ENCODE measurements at places on chromosomes 1 and 21.

DNA sequence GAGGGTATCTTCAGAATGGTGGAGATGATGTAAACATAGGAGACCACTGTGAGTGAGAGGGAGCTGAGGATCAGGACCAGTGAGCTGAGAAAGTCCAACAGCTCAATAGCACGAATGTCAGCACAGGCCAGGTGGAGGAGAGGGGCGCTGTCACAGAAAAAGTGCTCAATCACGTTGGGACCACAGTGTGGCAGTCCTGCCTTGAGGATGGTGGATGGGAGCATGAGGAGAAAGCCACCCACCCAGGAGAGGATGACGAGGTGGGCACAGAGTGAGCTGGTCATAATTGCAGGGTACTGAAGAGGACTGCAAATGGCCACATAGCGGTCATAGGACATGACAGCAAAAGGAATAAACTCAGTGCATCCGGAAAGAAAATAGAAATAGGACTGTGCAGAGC lies 8.1 kb downstream of the OR11L1 start:
- no peak for DNase-seq

DNA sequence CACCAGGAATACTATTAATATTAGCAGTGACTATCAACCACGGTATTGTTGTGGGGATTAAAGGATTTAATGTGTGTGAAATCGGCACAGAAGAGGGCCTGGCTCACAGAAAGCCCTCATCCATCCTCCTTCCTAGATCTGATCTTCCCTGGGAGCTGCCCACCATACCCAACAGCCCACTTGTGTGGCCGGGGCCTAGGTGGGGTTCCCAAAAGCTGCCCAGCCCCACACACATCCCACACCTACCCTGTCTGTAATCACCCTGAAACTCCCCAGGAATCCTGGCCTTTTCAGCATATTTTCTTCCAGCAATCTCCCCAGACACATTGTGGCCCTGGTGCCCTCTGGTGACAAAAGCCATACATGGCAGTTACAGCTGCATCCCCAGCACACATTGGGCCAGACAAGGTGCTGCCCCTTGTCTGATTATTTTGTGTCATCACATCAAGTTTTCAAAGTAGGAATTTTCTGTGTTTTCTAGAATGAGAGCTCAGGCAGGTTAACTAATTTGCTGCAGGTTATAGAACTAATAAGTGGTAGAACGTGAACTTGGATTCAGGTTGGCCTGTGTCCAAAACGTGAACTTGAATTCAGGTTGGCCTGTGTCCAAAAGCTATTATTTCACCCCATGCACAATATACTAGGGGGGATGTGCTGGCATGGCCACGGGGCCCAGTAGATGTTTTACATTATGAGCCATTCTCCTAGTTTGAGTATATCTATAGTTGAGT lies 5.3 kb upstream of the SLC6A9 start:
- peak; percentile 68 for DNase-seq

- no peak for DNase-seq
These were observed 1.9 kb downstream of the JAM2 start for GRCh38 chr21:25640943-25641292.

DNA sequence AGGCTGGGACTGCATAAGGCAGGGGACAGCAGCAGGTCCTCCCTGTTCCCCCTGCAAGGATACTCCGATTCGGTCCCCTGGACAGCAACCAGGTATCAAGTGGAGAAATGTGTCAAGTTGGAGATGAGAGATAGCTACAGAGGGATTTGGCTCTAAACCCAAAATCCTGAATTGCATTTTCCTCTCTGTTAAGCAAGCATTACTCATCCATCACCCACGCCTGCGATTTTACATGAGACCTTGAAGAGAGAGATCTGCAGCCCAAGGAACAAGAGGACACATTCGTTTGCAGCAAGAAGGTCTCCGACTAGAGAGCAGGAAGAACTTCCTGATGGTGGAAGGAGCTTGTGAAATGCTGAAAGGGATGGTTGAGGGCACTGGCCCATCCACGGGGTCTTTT lies 21.9 kb downstream of the SYT2 start:
- DNase-seq: peak; percentile 10

DNA sequence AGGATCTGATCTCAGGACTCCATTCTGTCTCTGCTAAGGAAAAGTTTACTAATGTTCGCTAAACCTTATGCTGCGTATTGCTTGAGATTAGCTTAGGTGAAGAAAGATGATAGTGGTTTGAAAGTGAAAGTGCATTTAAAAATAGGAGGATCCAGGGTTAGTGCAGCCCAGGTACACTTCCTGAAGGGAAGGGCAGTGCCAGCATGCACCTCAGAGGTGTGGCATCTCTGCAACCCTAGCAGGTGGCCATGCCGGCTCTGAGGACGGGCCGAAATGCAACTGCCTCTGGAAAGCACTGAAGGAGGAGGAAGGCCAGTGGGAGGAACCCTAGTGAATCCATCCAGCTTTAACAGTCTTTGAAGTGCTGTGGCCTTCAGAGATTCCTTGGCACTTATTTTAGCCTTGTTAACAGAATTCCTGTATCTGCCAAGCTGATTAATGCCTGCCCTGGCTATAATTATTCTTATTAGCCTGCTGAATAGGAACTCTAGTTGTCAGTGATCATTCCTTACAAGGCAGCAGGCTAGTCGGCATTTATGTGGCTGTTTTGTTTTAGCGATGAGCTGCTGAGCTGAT lies 5.5 kb downstream of the PTGFRN start:
- DNase-seq: no peak

- no peak for DNase-seq
These were observed 156.2 kb downstream of the AKT3 start for GRCh38 chr1:243693800-243694199.

GRCh38 chr1:5141750-5142149 lies 487.3 kb downstream of the AJAP1 start:
- no peak for DNase-seq

DNA sequence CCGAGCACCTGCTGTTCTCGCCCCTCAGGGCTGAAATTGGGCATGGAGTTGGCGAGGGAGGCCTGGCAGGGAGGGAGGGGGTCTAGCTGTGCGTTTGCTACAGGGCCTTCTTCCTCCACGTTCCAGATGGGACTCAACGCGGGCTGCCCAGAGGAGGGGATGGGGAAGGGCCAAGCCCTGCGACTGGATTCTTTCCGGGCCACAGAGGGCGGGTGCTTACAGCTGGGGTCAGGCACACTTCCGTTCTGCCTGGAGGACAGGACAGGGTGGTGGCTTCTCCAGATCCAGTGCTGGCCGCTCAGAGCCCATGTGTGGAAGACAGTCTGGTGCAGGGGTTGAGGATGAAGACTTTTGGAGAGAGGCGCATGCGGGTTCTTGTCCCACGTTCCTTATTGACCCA lies 90.0 kb downstream of the EDEM3 start:
- no peak for DNase-seq

GRCh38 chr1:6688001-6688400 lies 13.6 kb downstream of the DNAJC11 start:
- DNase-seq: peak; percentile 55

GRCh38 chr1:112033439-112034120 lies 44.1 kb upstream of the KCND3 start:
- no peak for DNase-seq

DNA sequence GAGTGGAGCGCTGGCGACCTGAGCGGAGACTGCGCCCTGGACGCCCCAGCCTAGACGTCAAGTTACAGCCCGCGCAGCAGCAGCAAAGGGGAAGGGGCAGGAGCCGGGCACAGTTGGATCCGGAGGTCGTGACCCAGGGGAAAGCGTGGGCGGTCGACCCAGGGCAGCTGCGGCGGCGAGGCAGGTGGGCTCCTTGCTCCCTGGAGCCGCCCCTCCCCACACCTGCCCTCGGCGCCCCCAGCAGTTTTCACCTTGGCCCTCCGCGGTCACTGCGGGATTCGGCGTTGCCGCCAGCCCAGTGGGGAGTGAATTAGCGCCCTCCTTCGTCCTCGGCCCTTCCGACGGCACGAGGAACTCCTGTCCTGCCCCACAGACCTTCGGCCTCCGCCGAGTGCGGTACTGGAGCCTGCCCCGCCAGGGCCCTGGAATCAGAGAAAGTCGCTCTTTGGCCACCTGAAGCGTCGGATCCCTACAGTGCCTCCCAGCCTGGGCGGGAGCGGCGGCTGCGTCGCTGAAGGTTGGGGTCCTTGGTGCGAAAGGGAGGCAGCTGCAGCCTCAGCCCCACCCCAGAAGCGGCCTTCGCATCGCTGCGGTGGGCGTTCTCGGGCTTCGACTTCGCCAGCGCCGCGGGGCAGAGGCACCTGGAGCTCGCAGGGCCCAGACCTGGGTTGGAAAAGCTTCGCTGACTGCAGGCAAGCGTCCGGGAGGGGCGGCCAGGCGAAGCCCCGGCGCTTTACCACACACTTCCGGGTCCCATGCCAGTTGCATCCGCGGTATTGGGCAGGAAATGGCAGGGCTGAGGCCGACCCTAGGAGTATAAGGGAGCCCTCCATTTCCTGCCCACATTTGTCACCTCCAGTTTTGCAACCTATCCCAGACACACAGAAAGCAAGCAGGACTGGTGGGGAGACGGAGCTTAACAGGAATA lies 4.2 kb downstream of the TFAP2E start:
- DNase-seq: no peak

DNA sequence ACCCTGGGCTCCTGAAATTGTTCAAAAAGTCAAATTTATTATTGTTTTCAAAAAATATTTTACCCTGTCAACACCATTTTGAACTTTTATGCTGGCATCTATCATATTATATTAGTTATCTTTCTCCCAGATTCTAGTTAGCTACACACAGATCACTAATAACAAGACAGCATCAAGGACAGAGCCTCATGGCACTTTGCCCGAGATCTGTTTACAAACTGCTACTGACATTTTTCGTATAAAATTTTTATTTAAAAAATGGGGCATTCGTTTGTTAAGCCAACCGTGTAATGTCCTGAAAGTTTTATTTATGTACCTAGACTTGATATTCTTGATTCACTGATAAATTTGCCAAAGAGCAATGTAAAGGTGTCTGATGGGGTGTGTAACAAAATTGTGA lies 78.1 kb downstream of the PLPPR5 start:
- DNase-seq: no peak

DNA sequence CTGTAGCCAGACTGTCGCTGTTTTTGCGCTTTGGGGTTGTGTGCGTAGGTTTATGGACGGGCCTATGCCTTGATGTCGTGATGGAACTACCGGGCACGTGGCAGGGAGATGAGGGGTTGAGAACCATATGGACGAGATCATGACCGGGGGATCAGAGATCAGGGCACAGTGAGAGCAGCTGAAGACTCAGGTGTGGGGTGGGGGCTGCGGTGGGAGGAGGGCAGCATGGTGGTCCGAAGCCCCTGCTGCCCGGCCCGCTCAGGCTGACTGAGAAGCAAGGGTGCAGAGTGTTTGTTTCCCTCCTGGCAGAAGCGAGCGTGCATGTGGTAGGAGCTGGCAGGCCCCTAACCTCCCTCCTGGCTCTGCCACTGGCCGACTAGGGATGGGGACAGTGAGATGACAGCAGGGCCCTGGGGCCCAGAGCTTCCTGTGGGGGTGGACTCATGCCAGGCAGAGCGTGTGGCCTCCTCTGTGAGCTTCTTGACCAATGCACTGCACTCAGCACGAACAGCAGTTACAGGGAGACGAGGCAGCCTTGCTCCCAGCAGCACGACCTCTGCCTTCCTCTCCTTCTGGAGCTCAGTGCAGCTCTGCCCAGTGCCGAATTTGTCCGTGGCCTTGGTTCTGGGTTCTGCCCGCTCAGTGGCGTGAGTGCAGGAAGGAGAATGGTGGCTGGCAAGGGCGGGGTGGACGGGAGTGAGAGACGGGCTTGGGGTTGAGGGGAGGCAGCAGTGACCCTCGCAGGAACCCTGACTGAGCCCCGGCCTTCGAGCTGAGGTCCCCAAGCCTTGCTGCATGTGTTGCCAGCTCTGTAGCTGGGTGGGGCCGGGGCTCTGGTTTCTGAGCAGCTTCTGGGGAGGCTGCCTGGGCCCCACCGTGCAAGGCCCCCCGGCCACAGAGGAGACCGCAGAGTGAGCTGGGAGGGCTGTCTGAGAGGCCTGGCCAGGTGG lies 22.2 kb upstream of the LRRC3 start:
- DNase-seq: no peak

DNA sequence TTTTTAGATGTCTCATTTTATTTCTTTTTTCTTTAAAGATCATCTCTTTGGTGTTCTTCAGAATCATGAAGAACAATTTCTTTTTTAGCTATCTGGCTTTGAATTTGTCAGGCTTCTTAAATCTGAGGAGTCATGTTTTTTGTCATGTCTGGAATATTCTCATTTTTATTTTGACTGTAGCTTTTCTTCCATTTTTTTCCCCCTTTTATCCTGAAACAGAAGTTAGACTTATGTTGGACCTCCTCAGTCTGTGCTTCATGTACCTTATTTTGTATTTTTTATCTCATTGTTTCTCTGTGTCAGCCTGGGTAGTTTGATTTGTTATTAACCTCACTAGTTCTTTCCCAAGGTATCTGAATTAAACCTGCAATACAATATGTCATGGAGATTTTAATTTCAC lies 319.2 kb upstream of the ADGRL4 start:
- DNase-seq: no peak

DNA sequence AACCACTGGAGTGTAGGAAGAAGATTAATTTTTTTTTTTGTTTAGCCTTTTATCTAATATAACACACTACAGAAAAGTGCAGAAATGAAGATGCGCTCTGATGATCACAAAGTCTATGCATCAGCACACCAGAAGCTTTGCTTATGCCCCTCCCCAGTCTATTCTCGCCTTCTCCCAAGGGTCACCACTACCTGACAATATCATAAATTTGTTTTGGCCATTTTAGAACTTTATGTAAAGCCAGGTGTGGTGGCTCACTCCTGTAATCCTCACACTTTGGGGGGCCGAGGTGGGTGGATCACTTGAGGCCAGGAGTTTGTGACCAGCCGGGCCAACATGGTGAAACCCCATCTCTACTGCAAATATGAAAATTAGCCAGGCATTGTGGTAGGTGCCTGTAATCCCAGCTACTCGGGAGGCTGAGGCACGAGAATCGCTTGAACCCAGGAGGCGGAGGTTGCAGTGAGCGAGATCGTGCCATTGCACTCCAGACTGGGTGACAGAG lies 231.3 kb downstream of the FOXD2 start:
- no peak for DNase-seq

Measured in cardiac fibroblast (primary cell).